GM20000 (cell line): ENCODE measurements at places on chromosomes 7 and 10.

DNA sequence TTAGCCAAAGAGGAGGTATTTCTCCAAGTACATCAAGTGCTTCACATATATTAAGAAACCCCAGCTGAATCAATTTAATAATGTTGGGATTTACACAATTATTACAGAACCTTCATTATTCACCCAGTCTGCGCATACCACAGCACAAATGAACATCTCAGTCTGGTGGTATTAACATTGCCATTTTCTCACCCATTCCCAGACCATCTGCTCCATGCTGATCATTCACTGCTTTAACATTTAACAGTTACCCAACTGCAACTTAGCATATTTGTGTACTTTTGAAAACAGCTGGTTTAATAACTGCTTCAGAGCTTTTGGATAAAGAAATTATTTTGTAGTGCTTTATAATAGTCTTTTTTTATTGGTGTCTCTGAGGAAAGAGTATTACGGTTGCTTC, 1072.1 kb downstream of the NXPH1 start:
- no peak for DNase-seq

DNA sequence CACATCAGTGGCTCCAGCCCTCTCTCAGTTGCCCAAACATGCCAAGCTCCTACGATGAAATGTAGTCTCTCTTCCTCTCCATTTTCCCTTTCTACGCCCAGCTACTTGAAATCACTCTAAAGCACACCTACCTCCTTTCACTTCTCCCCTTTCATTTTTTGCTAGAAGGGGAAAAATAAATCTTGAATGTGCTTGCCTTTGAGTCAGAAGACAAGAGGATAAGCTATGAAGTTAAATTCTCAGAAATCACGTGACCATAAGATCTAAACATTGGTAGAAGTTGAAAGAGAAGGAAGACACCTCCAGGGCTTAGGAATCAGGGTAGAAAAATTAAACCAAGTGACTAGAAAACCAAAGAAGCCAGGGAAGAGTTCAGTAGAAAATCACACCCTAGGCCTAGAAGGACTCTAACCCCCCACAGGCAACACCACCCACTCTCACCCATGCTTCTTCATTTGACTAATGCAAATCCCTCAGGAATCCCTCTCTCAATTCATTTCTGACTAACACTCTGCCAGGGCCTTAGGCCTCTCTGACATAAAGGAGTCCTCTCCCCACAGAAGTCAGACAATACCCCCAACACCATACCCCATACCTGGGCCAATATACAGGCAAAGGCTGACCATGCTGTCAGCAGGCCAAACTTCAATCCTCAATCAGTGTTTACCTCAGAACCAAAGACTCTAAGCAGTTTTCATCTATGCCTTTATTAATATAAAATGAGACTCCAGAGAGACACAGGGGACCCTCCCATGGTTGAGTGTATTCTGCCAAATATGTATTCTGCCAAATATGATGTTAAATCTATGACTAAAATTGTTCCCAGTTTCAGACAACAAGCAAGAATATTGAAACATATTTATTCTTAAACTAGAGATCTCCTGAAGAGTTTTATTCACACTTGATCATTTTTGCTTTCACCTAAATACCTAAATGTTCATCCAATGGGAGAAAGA, 84.8 kb downstream of the ELMO1 start:
- DNase-seq: no peak

DNA sequence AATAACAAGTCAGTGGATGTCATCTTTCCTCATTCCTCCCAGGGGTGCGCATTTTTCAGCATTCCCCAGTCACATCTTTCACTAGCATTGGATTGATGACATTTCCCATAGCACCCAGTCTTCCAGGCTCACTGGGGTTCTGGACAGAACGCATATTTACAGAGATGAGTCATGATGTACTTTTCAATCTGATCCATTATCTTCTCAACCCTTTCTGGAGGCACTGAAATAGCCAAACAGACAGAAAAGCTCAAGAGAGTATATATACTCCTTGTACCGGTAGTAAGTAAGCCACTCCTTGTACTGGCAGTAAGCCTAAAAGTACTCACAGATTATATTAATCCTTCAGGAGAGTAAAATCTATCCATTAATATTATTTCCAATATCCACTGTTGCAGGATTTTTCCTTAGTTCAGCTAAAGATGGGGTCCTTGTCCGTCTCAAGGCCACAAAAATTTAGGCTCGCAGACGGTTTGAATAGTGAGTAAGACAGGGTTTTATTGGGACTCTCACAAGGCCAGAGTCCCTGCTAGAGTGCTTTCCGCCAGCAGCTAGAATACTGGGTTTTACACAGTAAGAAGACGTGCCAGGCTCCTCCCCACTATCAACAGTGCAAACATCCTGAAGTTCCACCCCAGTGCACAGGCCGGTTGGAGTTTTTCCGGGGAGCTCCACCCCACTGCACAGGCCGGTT, 60.8 kb downstream of the MDH2 start:
- no peak for DNase-seq

- no peak for DNase-seq
Measured at GRCh38 chr7:91527460-91527859, 263.2 kb downstream of the FZD1 start.

DNA sequence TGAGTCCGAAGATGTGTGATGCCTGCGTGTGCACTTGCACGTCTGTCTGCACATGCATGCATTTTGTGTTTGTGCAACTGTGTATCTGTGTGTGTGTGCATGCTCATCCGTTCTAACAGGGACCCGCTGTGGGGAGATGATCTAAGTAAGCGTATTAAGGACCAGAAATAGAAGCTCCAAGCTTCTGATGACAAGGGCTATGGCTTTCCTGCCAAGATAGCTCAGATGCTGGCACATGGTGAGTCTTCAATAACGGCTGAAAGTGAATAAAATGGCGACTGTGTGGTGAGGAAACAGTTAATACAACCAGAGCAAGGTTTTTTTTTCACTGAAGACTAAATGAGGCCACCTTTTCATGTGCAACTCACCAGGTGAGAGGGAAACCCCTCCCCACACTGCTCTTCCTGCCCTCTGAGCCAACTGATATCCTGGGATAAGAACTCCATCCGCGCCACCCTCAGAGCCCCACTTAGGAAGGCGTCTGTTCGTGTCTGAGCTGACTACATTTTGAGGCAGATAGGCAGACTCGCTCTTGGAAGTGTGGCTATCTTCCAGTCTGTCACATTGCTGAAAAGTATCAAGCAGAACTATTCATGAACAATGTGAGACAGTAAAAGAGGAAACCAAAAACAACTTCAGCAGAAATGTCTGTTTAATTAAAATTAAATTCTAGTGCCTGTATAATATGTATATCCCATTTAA, 47.4 kb upstream of the TCERG1L start:
- no peak for DNase-seq

- DNase-seq: no peak
Measured at GRCh38 chr7:37353949-37354655, 94.6 kb downstream of the ELMO1 start.

DNA sequence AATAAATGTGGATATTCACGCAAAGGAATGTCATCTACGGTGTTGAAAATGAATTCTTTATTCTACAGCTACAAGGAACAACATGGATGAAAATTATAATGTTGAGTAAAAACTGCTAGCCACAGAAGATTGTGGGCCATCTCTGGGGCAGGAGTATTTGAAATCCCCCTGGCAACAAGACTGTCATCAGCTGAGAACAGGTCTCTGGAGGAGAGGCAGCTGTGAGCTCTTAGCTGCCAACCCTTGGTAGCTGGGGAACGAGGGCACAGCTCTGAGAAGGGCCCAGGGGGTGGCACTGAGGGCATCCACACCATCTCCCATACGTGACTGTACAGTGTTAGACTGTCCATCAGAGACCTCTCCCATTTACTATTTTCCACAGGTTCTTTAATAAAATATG, 340.1 kb upstream of the MGMT start:
- DNase-seq: no peak

DNA sequence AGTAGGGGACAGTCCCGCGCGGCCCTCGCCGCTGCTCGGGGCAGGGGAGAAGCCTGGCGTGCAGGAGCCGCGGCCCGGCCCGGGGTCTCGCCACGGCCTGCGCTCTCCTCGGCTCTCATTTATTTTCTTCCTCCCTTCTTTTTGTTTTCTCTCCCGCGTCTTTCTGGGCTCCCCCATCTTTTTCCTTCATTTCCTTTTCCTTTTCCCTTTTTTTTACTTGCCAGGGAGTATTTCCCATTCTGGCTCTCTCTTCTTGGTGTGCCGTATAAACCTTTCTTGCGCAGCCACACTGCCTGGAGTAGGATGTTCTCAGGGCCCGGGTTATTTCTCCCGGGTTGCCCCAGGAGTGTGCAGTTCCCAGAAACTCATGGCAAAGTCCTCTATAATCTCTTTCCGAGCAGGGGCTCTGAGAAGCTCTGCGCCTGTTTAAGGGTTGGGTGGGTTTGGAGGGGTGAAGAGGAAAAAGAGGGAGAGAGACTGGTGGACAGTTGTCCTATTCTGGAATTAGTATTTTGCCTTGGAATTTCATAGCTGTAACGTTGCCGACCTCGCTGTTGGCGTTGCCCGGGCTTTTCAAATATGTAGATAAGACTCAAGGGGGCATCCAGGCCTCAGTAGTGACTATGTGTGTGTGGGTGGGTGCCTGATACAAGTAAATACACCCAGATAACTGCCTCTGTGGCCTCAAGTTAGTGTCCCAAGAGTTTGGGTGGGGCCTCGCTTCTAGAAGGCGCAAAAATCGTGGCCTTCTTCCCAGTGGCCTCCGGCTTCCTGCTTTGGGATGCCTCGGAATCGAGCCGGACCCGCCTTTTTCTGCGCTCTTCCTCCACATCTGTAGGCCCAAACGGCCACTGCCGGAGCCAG, 4.3 kb upstream of the ZNF503 start:
- no peak for DNase-seq

- peak; percentile 78 for DNase-seq
Measured at GRCh38 chr10:11017570-11018431, at the start of gene CELF2. Gene CELF2, plus strand, starts transcription at chr10:11017872. Its CDS starts 218 bp downstream, at chr10:11018090.

- DNase-seq: peak; percentile 65
Measured at GRCh38 chr7:2066251-2066919, 166.4 kb downstream of the MAD1L1 start.

DNA sequence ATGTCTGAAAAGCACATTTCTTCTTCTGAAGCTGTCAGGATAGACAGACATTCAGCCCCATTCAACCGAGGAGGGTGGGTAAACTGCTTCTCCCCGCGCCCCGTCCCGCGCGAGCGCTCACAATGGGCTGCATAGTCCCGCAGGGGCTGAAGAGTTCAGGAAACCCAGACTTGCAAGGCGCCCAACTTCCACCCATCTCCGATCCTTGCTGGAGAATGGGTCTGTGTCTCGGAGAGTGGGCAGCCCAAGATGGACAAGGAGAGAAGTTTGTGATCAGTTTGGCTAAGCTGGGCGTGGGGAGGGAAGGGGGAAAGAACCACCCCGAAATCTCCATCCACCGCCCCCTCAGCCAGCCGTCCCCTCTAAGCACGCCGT, 686 bp downstream of the AASS start:
- peak; percentile 8 for DNase-seq

DNA sequence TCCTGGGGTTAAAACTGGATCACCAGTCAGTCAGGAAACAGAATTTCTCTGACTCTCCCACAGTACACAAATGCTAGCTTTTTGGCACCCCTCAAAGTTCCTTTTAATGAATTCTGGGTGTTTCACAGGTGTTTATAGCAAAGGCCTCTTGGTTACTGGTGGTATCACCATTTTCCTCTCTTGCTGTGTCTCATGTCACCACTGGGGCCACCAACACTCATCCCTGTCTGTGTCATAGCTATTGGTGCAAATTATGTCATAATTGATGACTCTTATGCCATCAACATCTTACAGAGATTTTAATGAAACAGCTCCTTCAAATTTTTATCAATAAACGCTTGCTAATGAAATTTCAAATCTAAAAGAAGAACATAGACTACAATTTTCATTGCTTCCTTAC, 27.7 kb upstream of the OSBPL3 start:
- DNase-seq: no peak

DNA sequence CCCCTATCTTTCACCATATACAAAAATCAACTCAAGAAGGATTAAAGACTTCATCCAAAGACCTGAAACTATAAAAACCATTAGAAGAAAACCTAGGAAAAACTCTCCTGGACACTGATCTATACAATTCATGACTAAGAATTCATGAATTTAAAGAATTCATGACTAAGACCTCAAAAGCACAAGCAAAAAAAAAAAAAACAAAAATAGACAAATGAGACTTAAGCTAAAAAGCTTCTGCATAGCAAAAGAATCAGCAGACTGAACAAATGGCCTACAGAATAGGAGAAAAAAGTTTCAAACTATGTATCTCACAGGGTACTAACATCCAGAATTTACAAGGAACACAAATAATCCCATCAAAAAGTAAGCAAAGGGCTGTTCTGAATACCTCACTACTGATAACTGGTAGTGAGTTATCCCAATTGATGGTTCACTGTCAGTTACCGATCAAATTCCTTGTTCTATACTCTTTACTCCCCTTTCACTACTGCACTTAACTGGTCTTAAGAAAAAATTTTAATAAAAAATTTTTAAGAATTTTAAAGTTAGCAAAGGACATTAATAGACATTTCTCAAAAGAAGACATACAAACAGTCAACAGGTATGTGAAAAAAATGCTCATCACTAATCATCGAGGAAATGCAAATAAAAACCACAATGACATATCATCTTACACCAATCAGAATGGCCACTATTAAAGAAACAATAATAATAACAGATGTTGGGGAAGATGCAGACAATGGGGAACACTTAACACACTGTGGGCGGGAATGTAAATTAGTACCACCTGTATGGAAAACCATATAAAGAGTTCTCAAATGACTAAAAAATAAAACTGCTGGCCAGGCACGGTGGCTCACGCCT, 33.2 kb downstream of the KMT2C start:
- no peak for DNase-seq

DNA sequence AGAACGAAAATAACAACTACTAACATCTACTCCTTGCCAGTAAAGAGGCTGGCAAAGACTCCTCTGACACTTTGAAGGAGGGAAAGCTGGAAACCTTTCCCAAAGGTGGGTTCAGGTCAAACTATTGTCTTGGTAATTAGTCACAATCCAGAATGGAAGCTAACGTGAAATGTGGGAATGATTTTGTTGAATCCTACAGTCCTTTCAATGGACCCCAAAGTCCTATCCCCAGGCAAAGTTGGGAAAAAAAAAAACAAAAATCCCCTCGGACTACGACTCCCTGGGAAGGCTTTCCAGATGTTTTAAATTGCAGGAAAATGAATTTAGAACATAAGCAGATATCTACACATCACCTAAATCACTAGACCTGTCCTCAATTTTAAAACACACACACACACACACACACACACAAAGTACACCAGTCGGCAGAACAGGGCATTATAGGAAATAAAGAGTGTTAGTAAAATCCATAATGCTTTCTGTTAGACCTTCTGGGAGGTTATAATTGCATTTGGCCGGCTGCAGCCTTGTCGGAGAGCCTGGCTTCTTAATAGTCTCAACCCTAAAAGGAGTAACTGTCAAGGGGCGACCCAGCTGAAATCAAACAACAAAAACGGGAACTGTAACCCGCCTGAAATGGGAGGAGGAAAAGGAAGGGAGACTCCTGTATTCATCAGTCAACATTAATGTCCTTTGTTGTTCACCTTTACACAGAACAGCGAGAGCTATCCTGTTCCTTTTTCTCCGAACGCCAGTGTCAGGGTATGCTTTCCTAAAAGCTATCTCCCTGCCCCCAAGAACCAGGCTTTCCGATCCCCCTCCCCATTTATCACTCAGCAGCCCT, 1.5 kb downstream of the DOCK4 start:
- DNase-seq: peak; percentile 31
